ENCODE measurements at places on chromosomes 6 and 20. TPM values are rescaled to one million over a fixed set of nuclear protein-coding genes. Genes with fewer than 3 reads are reported as not detected.

The RSPH9 gene
- 0.34 TPM for total RNA-seq

The SLC17A1 gene
- not detected for total RNA-seq

The OR2J3 gene
- not detected for total RNA-seq

The C6orf132 gene
- total RNA-seq = not detected

The TUBB1 gene
- total RNA-seq = not detected

The DDX43 gene
- total RNA-seq = 1.7 TPM

The CRYBG1 gene
- total RNA-seq = 38.1 TPM

The PRDM13 gene
- not detected for total RNA-seq

The FHL5 gene
- total RNA-seq = not detected

The MAFB gene
- 3.4 TPM for total RNA-seq

The MOG gene
- not detected for total RNA-seq

Measured in dermis blood vessel endothelial cell (primary cell).